ENCODE measurements at places on chromosomes 13 and 19. TPM values are rescaled to one million over a fixed set of nuclear protein-coding genes. Genes with fewer than 3 reads are reported as not detected.

Gene TGFB1
- 102 TPM for total RNA-seq

Gene MYPOP
- total RNA-seq = 11.4 TPM

Gene SLC25A41
- 0.44 TPM for total RNA-seq

Gene SIGLEC7
- total RNA-seq = not detected

Gene NUP62
- total RNA-seq = 100 TPM

Gene CACNA1A
- 3.2 TPM for total RNA-seq

DNA sequence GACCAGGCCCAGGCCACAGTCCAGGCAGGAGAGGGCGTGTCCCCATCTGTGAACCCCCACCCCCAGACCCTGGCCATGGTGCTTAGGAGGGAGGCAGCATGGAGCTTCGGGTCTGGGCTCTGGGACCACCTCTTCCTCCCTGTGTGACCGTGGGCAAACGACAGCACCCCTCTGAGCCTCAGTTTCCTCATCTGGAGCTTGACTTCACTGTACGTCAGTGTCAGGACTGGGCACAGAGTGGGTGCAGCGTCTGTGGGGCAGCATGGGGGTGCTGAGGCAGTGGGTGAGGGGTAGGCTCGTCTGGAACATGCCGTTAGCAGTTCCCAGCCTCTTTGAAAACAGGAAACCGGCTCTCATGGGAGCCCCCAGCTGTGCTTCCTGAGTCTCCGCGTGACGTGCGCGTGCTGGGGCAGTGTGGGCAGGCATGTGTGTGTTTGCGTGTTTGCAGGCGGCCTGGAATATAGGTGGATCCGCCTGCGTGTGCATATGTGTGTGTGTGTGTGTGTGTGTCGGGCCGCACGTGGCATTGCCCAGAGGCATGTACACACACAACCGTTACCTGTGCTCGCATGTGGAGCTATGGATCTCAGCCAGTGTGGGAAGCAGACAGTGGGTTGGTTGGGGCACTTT lies 15.8 kb downstream of the ARRDC2 start:
- peak; percentile 95 for DNase-seq

- peak; percentile 76 for DNase-seq
These were observed 12.4 kb downstream of the TMEM143 start for GRCh38 chr19:48351341-48351752.

DNA sequence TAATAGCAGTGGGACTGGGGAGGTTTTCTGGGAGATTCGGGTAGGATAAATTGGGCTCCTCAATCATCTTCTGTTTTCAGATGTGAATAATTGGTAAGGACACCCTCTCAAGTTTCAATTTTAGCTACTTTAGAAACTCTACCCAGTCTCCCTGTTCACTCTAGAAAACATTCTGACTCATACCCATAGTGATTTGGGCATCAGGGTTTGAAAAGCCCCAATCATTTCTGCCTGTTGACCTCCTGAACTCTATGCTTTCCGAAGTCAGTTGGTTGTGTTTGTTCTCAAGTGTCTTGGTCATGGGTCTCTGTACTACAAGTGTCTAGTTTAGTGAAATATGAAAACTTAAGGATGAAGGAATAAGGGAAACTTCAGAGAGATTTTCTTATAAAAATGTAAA lies 911.3 kb upstream of the GPC6 start:
- DNase-seq = no peak

DNA sequence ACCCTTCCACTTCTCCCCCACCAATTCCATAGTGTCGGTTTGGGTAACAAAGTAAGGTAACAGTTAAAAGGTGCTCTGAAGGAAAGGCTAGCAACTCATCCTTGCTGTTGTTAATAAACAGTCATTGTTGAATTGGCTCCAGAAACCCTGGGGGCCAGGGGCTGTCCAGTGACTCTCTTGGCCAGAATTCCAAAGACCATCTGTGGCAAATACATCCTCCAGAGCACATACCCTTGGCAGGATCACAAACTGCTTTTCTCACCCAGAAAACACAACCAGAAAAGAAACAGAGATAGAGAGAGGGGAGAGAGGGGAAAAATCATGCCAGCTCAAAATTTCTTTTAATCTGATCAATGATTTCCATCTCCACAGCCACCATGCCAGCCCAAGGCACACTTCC lies 22.1 kb downstream of the CACNA1A start:
- no peak for DNase-seq

DNA sequence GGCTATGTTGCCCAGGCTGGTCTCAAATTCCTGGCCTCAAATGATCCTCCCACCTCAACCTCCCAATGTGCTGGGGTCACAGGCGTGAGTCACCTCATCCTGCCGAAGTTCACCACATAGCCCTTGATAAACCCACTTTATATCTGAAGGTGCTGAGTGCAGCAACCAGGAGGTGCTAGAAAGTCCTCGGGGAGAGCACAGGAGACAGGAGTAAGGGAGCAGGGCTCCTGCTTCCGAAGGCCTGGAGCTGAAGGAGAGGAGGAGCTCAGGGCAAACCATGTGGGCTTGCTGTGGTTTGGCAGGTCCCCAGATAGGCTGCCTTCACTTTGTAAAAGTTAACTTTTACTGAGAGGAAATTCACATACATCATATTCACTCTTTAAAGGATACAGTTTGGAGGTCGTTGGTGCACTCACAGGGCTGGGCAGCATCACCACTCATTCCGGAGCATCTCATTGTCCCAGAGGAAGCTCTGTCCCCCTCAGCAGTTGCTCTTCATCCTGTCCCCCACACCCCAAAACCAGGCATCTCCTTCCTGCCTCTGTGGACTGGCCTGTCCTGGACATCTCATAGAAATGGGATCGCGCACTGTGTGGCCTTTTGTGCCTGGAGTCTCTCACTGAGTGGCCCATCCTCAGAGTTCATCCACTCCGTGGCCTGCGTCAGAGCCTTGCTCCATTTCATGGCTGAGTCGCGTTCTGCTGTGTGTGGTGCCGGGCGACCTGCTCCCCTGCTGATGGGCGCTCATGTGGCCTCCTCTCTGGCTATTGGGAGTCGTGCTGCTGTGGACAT lies 49.5 kb downstream of the KDM4B start:
- no peak for DNase-seq

DNA sequence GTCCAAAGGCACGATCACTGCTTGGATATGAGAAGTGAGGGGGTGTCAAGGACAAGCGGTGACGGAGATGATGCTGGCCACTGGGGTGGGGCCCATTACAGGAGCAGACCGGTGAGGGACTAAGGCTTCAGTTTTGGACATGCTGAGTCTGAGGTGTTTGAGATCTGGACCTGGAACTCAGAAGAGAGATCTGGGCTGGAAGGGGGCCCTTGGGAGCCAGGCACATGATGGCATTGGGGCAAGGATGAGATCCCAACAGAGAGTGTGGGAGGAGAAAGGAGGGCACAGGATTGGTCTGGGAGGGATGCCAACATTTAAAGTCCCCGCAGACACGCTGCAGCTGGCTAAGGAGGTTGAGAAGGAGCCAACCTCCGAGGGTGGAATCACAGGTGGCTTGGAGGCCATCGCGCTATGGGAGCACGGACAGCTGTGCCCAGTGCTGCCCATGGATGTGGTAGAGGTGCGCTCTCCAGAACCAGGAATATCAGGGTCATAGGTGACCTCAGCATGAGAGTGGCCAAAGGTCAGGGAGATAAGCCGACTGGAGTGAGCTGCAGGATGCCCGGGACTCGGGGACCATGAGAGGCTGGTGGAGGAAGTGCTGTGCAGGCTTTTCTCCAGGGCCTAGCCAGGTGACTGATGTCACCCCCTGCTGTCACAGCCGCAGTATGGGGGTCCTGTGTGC lies 21.8 kb downstream of the DHRS12 start:
- DNase-seq = peak; percentile 37

DNA sequence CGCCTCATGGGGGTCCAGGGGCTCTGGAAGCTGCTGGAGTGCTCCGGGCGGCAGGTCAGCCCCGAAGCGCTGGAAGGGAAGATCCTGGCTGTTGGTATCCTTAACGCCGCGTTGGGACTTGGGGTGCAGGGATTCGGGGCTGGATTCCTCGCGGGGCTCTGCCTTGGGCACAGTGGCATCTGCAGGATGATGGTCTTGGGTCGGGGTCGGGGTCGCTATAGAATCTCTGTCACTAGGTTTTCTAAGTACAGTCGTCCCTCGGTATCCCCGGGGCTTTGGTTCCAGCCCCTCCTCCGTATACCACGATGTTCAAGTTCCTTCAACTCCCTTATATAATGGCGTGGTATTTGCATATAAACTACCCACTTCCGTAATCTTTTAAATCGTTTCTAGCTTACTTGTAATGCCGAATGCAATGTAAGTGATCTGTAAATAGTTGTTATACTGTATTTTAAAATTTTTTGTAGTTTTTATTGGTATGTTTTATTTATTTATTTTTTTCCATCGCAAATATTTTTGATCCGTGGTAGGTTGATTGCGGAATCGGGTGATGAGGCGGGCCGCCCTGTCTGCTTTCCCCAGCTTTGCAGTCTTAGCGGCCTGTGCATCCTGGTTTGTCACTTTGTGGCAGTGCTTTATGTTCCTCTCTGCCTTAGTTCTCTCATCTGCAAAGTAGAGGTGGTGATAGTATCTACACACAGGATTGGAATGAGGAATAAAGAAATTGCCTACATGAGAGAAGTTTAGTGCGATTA lies 606 bp downstream of the ERCC5 start:
- peak; percentile 66 for DNase-seq

GRCh38 chr13:96796091-96796633 lies 198.1 kb downstream of the OXGR1 start:
- DNase-seq = no peak

DNA sequence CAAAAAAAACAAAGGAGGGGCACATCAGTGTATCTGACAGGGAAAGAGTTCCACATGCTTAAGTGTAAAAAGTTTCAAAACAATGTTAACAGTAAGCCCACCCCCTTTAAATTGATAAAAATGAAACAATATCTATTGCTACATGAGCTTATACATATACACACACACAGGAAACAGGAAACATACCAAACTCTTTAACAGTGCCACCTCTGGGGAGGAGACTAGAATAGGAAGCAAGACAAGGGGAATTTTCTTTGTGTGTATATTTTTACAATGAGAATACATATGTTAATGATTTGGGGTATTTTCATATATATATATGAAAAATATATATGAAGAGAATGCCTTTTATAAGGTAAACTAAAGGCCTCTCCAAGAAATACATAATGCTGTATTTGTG lies 44.7 kb downstream of the TPT1 start:
- DNase-seq = no peak

DNA sequence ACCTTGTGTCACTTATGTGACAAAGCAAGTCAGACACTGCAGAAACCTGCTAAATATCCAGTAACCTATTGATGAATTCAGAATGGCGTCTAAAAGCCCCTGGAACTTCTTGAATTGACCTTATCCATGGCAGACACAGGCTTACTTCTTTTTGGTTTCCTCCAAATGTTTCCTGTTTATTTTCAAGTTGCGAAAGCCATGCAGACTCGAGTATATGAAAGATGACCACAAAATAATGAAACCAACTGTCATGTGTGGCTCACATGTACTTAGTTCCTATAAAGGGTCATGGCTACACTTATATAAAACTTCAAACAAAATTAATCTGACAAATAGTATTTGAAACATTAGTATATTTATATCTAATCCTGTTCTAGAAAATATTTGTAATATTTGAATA lies 113.1 kb upstream of the FNDC3A start:
- DNase-seq = no peak

GRCh38 chr13:31168166-31168565 lies 6.5 kb upstream of the HSPH1 start:
- no peak for DNase-seq

- DNase-seq = no peak
These were observed 83.2 kb upstream of the IRS2 start for GRCh38 chr13:109869312-109870237.

- no peak for DNase-seq
These were observed 16.2 kb upstream of the MBNL2 start for GRCh38 chr13:97205982-97206381.

DNA sequence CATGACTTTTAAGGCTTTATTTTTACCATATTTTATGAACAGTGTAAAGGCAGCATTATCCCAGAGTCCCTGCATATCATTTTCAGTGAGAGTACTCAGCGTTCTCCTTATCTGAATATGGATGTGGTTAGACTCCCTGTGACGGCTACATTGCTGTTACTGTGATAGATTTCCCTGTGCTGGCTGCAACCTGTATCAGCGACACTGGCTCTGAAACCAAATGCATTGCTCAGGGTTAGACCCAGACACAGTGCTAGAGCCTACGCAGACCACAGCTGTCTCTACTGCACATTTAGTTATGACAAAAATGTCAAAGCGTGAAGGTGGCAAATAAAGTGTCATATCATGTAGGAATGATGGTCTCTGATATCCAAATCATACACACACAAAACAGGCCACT lies 138.0 kb downstream of the ENOX1 start:
- no peak for DNase-seq

DNA sequence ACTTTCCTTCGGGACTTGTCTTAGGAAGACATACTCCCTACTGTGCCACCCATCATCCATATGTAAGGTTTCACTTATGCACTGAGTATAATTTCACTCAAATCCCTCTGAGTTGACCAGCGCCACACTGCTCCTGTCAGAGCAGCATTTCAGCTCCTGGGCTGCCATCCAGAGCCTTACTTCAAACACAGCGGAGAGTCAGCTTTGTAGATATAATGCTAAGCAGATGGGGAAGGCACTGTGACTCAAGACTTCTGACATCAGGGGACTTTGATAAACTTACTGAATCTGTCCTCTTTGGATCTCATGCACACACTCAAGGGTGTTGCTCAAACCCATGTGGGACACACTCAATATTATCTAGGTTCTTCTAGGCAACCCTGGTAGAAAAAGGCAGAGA lies 34.9 kb downstream of the DOCK9 start:
- DNase-seq = no peak

GRCh38 chr19:37981785-37982475 lies 74.9 kb downstream of the SIPA1L3 start:
- no peak for DNase-seq

- no peak for DNase-seq
These were observed 47.1 kb upstream of the ZMYM5 start for GRCh38 chr13:19910336-19911072.

DNA sequence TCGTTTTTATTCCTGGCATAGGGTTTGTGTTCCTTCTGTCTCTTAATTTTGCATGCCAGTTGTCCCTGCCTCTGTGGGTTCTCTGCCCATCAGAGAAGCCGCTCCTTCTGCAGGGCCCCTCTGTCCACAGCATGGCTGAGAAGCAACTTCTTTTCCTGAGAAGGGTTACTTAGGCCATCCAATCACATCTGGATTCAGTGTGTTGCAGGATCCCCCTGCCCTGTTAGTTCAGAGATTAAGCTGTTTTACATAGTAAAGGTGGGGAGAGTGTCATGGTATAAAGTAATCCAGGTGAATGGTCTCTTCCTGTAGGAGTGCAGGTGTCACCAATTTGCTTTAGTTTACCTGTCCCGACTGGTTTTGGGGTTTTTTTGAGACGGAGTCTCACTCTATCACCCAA lies 22.9 kb upstream of the GARRE1 start:
- no peak for DNase-seq

DNA sequence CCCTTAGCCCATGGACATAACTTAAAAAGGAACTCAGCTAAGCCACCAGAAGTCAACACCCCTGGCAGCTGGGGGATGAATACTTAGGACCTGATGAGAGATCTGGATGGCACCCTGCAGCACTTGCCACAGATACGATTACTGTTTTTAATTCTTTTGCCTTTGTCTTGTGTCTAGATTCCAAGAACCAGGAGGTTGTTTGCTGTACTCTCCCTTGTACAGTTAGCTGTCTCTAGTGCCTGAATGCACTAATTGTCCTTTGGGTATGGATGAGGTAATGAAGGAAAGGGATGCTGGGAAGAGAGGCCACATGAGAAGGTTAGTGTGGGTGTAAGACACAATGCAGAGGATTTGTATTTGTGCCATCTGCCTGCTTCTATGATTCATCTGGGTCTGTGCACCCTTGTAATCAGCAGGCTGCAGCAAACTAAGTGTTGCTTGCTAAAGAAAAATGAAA lies 385.8 kb downstream of the KCNRG start:
- DNase-seq = peak; percentile 73
